ENCODE measurements at places on chromosomes 7 and 10. TPM values are rescaled to one million over a fixed set of nuclear protein-coding genes. Genes with fewer than 3 reads are reported as not detected.
A peak's percentile ranks its signal among the peaks of the same experiment; 100 is the strongest.

The LIPM gene
- polyA plus RNA-seq: not detected

The IDI2 gene
- not detected for polyA plus RNA-seq

The CRYGN gene
- 0.60 TPM for polyA plus RNA-seq

The PPP1R3A gene
- 1.9 TPM for polyA plus RNA-seq

The GNG11 gene
- 42.5 TPM for polyA plus RNA-seq

The PRPS1L1 gene
- not detected for polyA plus RNA-seq

The STAG3 gene
- 18.1 TPM for polyA plus RNA-seq

DNA sequence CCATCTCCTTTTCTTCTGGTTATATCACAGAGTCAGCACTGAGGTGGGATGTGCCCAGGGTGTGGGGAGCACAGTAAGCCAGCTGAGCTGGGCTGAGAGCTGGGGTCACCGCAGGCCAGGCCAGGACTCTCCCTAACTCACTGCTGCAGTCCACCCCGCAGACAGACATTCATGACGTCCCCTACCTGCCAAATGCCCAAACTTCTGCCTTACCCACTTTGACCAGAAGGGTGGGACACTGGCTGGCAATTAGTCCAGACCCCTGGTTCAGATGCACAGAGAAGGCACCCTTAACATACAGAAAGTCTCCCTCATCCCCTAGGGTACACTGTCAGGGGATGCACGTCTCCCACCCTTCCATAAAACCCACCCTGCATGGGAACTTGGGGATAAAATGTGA lies 2.1 kb downstream of the DRGX start:
- no peak for DNase-seq

DNA sequence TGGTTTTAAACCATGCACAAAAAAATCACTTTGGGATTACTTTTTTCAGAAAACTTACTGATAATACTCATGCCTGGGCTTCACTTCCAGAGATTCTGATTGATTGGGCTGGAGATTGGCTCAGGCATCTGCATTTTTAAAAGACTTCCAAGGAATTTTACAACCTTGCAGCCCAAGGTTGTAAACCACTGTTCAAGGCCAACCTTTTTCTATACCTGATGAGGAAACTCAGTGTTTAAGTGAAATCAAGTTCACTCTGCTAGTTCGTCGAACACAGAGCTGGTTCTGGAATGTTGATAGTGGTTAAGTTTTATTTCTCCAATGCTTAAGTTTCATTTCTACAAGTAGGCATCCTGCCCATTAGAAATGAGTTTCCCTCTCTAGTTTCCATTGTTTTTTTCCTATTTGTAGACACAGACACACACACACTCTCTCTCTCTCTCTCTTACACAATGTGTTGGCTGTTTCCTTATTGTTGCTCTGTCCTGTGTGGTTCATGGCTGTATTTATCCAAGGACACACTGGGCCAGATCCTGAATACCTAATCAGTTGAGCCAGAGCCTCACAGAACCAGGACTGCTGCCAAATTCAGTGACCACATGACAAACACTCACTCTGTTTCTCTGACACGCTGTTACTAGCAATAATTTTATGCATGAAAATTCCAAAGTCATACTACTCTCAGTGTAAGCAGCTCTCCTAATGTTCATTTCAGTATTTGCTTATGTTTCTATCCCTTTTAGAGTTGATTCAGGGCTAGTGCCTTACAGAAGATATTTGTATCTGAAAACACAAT lies 3.7 kb upstream of the IFIT1B start:
- peak; percentile 97 for DNase-seq

GRCh38 chr7:41277561-41277960 lies 425.3 kb downstream of the INHBA start:
- DNase-seq: no peak

DNA sequence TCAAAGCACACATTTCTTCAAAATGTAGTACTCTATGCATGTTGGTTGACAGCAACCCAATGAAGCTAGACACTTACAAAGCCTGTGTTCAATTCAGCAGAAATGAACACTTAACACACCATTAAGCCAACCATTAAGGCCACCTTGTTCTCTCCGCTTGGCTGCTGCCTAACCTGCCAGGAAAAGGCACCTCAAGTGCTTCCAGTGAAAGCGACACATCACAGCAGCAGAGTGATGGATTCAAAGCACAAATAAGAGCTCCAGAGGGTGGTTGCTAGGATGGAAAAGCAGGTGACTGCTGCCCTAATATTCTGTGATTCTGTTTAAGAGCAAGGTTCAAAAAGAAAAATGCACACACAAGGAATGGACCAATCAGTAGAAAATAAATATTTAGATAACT lies 81.5 kb upstream of the GNAI1 start:
- DNase-seq: no peak

GRCh38 chr10:12579954-12580858 lies 230.9 kb downstream of the CAMK1D start:
- DNase-seq: no peak

DNA sequence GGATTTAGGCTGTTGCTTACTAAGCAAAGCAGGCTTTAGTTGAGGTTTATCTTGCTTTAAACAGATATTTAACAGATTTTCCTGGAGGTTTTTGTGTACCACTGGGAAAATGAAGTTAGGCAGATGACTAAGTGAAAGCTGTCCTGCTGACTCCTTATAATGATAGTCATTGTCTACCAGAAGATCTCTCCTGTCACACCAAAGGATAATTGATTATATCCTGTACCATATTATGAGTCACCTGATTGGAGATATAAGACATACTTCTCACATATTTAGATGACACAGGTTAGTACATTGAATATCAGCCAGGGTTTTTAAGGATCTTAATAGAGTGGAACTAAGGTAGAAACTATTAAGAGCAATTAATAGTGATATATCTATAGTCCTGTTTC lies 68.4 kb downstream of the PTEN start:
- DNase-seq: no peak

- no peak for DNase-seq
These were observed 534.0 kb upstream of the ANKRD30A start for GRCh38 chr10:36591436-36591835.

DNA sequence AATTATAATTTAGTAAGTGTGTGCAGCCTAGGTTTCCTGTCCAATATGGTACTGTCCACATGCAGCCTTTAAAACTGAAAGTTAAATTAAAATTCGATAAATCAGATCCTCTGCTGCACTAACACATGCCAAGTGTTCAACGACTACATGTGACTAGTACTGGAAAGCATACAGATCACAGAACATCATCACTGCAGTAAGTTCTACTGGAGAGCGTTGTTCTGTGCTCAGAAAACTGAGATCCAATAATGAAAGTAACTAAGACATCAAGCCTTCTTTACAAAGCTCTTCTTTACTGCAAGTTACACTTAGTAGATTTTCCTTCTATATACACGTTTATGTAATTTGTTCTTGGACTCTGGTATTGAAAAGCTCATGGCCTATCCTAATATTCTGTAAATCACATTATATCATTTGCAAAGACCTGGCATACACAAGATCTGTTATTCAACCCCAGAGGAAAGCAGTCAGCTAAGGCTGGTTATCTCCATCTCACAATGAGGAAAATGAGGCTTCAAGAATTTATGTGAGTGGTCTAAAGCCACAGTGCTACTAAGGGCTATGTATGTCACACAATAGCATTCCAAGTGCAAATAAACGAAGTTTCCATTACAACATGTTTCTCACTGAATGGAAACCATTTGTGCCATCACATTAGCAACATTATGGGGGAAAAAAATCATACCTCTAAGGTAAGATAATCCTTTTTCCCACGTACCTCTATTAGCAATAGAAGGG lies 77.6 kb downstream of the VPS41 start:
- DNase-seq: no peak

- peak; percentile 10 for DNase-seq
These were observed 202.6 kb upstream of the FOXK1 start for GRCh38 chr7:4479367-4480039.

GRCh38 chr10:78817361-78817760 lies 251.4 kb upstream of the ZMIZ1 start:
- no peak for DNase-seq

DNA sequence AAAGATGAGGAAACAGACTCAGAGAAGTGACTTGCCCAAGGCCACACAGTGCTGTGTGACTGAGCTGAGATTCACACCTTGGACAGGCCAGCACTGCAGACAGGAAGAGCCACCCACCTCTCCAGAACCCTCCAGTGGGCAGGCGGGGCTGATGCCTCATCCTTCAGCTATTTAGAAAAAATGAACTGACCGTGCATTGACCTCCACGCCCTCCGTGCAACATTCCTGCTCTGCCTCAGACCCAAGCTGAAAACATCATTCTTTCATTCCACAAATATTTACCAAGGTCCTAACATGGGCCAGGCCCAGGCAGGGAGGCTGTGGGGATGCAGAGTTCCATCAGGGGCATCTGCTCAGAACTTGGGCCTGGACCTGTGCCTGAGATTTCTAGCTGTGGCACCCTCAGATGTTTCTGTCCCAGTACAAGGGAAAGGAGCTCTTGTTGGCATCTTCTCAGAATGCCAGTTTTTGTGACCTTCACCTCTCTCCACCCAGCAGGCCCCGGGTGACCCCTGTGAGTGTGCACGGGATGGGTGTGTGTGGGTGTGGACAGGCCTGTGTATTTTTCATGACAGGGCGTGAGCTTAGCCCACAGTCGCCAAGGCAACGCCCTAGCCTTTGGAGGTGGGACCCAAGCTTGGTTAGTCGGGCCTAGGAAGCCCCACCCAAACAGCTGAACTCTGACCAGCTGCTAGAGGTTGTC lies 6.5 kb downstream of the VSIR start:
- DNase-seq: no peak

GRCh38 chr7:43725251-43725650 lies 4.1 kb downstream of the COA1 start:
- peak; percentile 60 for DNase-seq

DNA sequence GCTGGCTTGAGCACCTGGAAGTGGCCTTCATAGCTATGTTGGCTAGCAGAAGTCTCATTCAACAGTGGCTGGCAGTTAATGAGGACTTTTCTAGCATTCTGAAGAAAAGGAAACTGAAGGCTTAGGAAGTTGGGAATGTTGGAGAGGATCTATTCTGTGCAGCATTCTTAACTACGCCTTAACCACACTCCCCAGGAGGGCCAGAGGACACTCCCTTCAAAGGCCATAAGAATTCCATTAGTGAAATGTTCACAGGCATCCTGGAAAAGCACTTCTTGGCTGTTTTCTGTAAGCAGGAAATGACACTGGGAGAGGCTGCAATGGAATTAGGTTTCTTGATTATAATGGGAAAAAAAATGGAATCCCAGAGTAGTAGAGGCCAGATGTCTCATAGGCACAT lies 188.9 kb downstream of the ARHGAP12 start:
- DNase-seq: no peak

- no peak for DNase-seq
These were observed 31.9 kb upstream of the HPS1 start for GRCh38 chr10:98478430-98479222.

GRCh38 chr10:124022066-124022465 lies 71.3 kb downstream of the CHST15 start:
- no peak for DNase-seq

DNA sequence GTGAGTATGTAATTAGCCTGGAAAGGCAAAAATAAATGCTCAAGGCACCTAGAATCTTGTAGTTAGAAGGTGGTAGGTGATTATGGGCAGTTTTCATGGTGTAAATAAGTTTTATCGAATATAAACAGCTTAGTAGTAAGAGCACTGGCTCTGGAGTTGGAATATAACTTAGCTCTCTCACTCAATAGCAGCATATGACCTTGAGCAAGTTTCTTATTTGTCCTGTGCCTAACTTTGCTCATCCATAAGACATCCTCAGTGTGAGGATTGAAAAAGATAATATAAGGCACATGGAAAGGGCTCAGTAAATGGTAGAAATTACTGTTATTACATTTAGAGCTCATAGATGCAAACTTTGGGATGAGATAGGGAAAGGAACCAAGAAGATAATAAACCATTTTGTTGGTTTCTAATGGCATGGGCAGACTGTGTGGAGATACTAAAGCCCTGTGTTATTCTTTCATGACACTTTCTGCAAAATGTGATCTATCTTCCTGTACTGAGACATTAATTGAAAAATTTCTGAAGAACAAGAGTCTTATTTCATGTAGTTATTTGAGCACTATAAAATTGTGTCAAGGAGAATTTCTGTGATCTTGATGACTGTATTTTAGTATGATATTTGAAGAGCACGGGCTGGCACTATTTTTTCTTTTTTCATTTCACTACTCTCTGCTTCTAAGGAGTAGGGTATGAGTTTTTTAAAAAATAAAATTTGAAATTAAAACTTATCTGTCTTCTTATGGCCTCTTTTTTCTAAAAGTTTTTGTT lies 3.1 kb downstream of the SLK start:
- no peak for DNase-seq

- no peak for DNase-seq
These were observed 349.6 kb upstream of the MKI67 start for GRCh38 chr10:128475686-128476367.

- no peak for DNase-seq
These were observed 16.0 kb upstream of the FAM20C start for GRCh38 chr7:176381-176780.

All from left lung (tissue), 14 donors.